ENCODE measurements at places on chromosomes 6 and 20.
A peak's percentile ranks its signal among the peaks of the same experiment; 100 is the strongest.

DNA sequence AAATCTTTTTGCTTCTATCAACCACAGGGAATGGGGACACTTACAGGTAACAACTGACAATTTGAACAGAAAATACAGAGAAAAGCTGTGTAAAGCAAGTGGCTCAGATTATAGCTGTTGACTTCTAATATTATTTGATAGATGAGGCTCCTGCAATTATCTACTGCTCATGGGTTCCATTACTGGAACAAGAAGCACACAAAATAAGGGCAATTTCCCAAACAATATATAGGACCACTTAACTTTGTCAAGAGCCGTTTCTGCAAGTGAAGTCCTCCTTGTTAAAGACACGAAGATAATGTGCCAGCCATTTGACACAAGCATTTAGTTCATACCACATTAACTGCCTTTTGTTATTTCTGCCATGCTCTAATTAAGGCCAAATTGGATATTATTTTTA, 315.5 kb upstream of the ARID1B start:
- no peak for DNase-seq

DNA sequence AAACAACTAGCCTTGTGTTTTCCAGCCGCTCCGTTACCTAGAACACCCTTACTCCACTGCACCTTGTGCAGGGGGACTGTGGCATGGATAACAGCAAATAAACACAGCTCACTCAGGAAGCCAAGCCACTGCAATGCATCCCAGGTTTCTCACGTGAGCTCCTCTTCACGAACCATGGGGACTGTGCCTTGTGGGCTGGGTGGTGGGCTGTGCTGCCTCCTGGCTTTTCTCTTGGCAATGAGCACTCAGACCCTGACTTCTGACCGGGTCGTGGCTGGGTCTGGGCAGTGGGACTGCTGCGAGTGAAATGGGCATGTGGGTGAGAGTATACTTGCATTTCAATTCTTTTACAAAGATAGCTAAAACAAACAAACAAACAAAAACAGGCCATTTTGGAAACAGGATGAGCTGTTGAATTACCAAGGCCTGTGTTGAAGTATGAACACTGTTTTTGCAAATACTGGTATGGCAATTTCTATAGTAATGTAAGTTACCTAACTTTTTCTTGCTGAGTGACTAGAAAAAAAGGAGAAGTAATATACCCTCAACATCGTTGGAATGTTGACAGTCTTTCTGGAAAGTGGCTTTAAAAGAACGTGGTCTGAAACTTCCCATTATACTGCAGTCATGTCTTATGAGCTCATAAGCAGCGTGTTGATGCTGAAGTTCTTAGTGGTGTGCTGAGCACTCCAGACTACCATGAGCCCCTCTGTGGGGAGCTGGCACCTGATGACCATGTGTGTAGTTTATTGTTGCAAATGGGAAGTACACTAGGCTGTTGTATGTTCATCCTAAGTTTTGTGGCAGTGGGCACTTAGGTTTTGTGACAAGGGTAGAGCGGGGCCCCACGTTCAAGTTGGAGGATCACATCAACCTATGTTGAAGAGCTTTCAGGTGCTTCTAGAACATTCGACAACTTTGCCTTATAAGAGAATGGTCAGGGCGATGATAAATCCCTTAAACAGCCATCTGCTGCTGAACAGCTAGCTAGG, 120.4 kb downstream of the ARMC2 start:
- DNase-seq, result no peak

GRCh38 chr6:164579035-164579434, 730.4 kb downstream of the C6orf118 start:
- DNase-seq, result no peak

DNA sequence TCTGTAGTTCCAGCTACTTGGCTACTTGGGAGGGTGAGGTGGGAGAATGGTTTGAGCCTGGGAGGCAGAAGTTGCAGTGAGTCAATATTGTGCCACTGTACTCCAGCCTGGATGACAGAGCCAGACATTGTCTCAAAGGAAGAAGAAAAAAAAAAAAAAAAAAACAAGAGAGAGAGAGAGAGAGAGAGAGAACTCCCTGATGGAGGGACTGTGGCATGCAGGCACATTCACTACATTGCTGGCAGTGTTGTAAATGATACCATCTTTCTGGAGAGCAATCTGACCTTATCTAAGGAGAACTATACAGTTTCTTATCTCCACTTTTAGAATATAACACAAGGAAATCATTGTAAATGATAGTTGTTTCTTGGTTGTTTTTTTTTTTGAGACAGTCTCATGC, 85.1 kb downstream of the MDN1 start:
- no peak for DNase-seq

DNA sequence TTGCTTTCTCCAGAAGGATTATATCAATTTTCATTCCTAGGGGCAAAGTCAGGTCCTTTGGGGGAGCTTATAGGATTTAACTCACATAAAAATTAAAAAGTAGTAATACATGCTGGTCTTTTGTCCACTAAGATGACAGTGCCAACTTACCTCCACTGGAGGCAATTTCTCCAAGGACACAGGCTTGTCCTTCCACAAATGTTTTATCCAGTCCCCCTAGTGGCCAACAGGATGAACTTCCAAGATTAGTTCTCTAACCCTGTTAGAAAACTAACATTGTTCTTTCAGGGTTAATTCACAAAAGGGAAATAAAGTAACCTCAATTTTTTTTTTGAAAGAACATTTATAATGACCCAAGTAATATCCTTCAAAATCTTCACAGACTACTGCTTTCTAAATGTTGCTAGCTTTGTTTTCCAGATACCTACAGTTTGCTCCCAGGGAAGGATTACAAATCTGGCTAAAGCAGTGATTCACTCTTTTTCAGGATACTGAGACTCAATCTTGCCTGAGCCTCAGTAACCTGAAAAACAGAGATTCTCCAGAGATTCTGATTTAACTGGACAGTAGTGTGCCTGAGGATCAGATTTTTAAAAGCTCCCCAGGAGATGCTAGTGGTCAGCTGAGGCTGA, 31.7 kb upstream of the UBR2 start:
- peak; percentile 25 for DNase-seq

DNA sequence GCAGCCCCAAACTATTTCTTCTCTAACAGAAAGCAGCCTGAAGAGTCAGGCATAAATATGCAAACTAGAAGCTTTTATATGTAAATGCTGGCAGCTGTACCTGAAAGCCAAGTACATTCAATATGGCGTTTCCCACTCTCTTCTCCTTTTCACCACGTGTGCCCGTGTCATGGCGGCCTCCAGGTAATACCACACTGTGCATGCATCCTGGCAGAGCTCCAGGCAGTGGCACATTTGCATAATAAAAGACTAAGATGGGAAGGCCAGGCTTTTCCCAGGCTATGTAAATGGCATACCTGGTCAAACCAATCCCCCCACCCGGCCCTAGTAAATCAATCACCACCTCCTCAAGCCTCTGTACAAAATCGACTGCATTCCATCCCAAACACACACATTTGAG, 120.6 kb downstream of the MMUT start:
- no peak for DNase-seq

DNA sequence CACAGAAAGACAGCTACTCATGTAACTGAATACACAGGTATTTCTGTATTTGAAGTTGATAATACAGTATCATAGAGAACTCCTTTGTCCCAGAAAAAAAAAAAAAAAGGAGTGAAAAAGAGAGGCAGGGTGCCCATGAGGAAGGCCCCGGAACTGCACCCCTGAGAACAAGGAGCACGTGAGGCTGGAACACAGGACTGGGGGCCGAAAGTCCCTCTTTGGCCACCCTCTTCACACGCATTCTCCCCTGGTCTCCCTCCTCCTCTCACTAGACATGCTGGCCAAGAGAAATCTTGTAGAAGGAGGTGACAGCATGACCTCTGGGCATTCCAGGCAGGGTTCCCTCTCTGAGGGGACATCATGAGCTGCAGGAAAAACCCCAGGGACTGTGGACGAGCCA, 62.7 kb upstream of the TRAF3IP2 start:
- DNase-seq, result no peak

DNA sequence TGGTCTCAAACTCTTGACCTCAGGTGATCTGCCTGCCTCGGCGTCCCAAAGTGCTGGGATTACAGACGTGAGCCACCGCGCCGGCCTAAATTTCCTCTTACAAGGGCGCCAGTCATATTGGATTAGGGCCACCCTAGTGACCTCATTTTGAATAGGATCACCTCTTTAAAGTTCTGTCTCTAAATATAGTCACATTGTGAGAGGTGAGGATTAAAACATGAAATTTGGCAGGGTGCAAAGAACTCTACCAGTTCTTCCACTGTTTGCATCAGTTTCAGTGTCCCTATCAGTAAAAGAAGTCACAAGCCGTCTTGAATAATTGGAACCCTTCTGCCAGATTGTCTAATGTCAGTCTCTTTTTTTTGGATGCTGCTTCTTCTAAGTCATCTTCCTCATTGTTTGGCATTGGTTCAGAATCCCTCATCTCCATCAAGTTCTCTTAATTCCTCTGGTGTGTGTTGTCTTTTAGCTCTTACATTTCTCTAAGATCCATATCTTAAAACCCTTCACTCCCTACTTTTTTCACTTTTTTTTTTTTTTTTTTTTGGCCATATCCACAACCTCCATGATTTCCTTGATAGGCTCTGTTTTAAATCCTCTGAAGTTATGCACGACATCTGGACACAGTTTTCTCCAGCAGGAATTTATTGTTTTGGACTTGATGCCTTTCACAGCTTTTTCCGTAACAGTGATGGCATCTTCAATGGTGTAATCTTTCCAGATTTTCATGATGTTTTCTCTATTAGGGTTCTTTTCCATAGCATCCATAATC, 56.8 kb downstream of the NCOA3 start:
- DNase-seq, result no peak

DNA sequence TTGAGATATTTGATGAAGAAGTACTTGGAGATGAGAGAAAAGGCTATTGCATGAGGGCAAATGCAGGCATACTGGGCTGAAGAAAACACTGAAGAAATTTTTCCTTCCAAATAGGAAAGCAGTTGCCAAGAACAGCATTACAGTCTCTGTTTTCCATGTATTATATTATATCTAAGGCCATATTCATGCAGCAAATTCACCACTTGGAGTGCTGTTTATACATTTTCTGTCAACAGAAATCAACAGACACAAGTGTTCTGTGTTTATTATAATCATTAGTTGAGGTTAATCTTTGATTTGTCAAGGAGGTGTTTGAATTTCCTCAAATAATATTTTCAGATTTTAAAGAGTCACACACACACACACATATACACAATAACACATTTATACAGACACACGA, 268.8 kb upstream of the PLCB4 start:
- DNase-seq, result no peak

DNA sequence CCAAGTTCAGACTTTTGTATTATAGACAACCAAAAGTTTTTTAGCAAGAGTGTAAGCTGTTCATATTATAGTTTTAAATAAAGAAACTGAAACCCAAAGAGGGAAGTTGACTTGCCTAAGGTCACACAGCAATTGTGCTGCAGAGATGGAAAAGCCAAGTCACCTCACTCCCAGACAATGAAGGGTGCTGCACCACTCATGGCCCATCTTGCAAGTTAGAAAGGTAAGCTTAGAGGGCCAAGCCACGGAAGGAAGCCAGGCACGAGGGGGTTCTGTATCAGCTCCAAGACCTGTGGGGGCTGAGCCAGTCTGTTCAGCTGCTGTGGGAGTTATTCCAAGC, 860 bp downstream of the DEFB124 start:
- DNase-seq, result no peak

DNA sequence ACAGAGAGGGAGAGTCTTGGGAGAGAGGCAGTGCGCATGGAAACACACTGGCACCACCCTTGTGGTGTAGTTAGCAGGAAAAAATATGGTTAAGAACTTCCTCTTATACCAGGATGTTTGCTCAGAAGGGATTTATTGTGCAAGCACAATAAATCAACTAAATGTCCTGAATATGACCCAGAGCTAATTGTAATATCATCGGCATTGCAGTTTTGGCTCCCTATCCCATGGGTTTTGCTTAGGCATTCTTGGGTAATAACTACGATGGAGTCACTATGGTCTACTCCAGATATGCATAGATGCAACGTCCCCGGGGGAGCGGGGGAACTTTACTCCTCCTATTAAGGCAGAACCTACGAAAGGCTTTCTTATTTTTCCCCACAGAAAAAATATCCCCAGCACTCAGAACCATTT, 751.6 kb downstream of the EYS start:
- no peak for DNase-seq

DNA sequence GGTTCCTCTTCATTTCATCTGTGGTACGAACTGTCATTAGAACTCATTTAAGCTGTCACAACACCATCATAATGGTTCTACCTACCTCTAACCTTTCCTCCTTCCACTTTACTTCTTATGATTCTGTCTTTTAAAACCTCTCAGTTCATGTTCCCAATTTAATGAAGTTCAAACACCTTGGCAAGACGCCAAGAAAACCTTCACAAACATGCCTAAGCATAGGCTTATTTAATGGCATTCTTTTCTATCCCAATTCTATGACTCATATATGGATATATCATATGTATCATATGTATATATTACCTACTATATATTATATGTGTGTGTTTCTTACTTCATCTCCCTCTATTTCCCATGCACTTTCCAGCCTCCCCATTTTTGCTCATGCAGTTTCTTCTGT, 283.4 kb upstream of the TBX18 start:
- DNase-seq, result no peak

- no peak for DNase-seq
These were observed 175.0 kb downstream of the HAO1 start for GRCh38 chr20:7765221-7765620.

DNA sequence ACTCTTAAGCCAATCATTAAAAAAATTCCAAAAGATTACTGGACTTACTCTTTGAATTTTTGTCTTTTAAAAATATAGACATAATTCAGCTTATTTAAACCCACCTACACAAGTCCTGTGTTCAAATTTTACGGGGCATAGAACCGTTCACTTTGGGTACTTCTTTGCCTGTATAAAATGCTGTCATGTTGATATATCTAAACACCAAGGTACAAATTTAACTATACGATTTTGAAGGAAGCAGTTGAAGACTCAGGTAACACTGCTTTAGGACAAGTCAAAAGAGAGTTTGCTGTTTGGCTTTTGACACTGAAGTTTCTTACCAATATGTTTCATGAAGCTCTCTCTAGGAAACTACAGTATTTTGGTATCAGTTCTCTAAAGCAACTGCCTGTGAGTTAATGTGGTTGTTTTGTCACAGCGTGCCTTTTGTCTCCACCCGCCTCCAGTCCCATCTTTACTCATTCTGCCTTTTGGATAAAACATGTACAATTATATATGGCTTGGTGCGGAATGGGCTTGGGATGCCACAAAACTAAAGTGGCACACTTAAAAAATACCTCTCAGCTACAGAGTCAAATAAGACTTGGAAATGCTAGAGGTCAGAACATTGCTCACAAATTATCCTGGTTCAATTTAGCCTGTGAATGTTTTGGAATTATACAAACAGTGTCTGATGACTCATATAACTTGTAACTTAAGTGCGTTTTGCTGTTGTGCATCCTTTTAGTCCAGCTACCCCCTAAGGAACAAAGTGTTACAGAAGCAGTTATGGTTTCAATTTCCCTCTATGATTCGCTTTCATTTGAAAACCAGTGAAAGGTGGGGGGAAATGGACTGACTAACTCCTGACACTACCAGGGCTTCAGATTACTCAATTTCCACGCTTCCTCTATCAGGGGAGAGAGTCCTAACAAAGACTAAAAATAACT, 38.7 kb downstream of the RGS17 start:
- DNase-seq, result no peak

Data from stimulated activated CD4-positive, alpha-beta T cell treated with anti-CD3 and anti-CD28 coated beads, Interleukin-4, amount 100 ng/mL, for 24 hours (primary cell).